GM13977 (cell line): ENCODE measurements at places on chromosomes 4 and X.

DNA sequence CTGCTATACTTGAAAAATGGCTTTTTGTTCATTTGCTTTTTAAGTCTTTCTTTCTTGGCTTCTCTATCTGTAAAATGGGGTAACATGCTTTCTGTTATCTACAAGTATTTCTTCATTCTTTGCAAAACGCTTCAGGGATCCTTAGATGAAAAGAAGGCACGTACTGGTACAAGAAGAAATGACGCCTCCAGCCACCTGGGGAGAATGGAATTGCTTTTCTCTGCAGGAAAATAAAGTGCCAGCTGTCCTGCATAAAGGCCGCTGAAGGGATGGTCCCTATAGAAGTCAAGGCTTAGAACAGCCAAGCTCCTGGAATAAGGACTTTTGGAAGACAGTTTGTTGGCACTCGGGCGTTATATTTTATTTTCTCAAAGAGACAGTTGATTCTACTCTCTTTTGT, 210.8 kb upstream of the RASGEF1B start:
- no peak for DNase-seq

GRCh38 chr4:14864365-14865030, 137.8 kb upstream of the CPEB2 start:
- peak; percentile 34 for DNase-seq

- DNase-seq = no peak
These were observed 67.2 kb upstream of the HOPX start for GRCh38 chr4:56748271-56748670.

- DNase-seq = no peak
These were observed 62.4 kb downstream of the LIMCH1 start for GRCh38 chr4:41600243-41600912.

DNA sequence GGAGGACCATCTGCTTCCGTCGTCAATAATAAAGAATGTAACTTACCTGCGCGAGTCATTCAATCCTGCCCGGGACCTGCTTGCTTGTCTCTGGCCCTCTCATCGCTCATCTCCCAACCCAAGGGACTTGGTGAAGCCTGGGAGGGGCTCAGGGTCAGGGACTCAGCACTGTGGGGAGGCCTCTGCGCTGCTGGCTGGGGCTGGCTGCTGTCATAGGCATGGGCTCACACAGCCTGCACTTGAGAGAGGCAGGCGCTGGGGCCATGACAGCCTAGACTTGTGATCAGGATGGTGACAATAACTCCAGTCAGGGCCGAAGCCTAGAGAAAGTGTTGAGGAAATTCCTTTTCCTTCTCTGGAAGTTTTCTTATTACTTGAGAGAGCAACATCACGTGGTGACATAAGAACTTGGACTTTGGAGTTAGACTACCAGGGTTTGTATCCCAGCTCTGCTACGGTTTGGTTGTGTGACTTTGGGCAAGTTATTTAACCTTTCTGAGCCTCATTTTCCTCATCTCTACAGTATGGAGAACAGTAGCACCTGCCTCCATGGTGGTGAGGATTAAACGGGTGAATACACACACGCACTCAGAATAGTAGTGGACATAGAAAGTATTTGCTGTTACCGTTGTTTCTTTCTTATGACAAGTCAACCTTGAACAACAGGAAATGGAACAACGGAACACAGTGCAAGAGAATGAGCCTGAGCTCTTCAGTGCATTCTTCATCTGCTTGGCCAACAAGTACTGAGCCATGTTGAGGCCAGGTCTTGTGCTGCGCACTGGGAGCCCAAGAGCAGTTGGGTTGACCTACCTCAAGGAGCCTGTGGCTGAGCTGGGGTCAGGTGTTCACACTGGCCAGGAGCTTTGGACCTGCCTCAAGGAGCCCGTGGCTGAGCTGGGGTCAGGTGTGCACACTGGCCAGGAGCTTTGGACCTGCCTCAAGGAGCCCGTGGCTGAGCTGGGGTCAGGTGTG, 60.5 kb downstream of the TBC1D14 start:
- DNase-seq = peak; percentile 73

- no peak for DNase-seq
These were observed 1877.9 kb upstream of the PCDH7 start for GRCh38 chr4:28842271-28842670.

DNA sequence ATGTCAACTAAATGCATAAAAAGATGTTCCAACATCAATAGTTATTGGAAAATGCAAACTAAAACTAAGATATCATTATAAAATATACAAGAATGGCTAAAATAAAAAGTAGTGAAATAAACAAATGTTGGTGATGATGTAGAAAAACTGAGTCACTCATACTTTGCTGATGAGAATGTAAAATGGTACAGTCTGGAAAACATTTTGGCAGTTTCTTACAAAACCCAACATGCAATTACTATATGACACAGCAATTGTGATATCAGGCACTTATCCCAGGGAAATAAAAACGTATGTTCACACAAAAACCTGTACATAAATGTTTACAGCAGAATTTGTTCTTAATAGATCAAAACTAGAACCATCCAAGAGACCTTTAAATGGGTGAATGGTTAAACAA, 182.6 kb downstream of the RTL9 start:
- no peak for DNase-seq

DNA sequence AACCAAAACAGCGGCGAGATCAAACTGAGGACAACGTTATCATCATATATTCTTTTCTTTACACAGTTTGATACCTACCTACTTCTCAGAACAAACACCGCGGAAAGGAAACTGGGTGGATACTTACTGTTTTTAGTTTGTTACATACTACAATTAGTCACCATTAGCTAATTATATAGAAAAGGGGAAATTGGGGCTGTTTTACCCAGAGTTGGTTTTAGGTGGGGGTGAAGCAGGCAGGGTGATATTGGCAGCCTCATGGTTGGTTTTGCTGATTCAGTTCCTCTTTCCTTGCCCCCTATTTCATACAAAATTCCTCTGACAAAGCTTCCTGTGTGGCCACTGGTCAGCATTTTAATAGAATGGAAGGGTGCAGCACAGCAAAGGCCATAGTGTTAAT, 77.8 kb downstream of the SORBS2 start:
- peak; percentile 71 for DNase-seq

- DNase-seq = no peak
These were observed 38.5 kb downstream of the RAB33B start for GRCh38 chr4:139492429-139492828.

GRCh38 chrX:80016182-80016581, 1.6 kb downstream of the TBX22 start:
- DNase-seq = no peak

- DNase-seq = no peak
These were observed 125.3 kb downstream of the SOWAHB start for GRCh38 chr4:76772498-76773106.

- DNase-seq = no peak
These were observed 66.4 kb upstream of the C4orf54 start for GRCh38 chr4:99724067-99724466.

- DNase-seq = no peak
These were observed 111.7 kb upstream of the PDHA2 start for GRCh38 chr4:95728145-95728544.

DNA sequence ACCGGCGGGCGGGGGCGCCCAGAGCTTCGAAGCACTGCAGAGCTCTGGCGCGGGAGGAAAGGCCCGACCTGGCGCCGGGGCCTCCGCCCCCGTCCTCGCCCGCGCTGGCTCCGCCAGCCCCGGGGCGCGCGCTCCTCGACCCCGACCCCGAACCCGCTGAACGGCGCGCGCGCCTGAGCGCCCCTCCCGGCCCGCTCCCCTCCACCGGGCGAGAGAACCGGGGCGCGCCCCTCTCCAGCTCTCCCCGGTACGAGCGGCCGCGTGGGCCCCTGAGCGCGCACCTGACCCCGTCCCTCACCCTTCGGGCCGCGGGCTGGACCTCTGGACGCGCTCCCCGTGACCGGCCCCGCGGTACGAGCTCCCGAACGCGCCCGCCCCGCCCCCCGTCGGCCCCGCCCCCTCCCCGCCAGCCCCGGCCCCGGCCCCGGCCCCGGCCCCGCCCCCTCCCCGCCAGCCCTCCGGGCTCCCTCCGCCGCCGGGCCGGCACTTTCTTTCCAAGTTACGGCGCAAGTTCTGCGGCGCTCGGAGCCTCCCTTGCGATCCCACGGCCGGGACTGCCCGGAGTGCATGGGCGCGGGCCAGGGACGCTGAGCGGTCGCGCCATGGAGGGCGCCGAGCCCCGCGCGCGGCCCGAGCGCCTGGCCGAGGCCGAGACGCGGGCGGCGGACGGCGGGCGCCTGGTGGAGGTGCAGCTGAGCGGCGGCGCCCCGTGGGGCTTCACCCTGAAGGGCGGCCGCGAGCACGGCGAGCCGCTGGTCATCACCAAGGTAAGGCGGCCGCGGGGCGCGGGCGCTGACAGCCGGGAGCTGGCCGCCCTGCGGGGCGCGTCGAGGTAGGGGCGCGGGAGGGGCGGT, at the start of gene SHROOM2:
Gene SHROOM2, plus strand, starts transcription at position 486 of the 854 bp plus-strand sequence. Its CDS starts 117 bp downstream, at position 603.
- DNase-seq = no peak

- no peak for DNase-seq
These were observed at the start of gene HEPH for GRCh38 chrX:66163849-66164411. Gene HEPH, plus strand, starts transcription at chrX:66164247. Its CDS starts 6,324 bp downstream, at chrX:66170571.

- no peak for DNase-seq
These were observed 1106.4 kb upstream of the INTU start for GRCh38 chr4:126526335-126526734.

DNA sequence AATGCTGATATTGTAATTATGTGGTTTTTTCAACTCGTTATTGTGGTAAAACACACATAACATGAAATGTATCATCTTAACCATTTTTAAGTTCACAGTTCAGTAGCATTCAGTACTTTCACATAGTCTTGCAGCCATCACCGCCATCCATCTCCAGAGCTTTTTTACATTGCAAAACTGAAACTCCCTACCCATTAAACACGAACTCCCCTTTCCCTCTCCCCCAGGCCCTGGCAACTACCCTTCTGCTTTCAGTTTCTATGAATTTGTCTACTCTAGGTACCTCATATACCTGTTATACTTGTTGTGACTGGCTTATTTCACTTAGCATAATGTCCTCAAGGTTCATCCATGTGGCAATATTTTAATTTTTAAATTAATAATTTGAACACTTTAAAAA, 380.6 kb downstream of the MAPK10 start:
- DNase-seq = no peak

GRCh38 chrX:7690842-7691241, 152.1 kb upstream of the VCX start:
- DNase-seq = no peak

GRCh38 chrX:154731881-154732280, 19.0 kb downstream of the GAB3 start:
- no peak for DNase-seq

- DNase-seq = no peak
These were observed 42.2 kb downstream of the SEC31A start for GRCh38 chr4:82848706-82849105.

DNA sequence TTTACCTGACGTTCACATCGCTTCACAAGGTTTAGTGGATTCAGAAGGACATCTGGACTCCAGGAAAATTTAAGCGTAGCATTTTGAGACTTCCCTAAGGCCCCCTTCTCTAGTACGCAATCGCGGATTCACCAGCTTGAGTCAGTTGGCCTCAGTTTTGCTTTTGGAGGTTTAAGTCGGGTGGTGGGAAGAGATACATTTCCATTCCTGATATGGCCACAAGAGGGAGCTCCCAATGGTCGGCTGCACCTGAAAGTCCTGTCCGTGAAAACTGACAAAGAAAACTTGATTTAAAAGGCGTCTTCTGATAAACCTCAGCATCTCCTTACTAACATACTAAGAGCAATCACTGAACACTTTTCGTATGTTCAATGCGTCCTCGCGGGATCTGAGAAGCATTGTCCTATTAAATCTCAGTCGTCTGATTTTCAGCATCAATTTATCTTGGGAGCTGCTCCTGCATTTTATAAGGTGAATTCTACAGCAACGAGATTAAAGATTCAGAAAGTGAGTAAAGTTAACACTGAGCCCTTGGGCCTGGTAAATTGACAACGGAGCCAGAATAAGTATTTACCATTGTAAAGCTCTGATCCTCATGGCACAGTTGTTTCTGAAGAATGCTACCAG, 50.6 kb downstream of the LGI2 start:
- peak; percentile 67 for DNase-seq

- no peak for DNase-seq
These were observed 22.7 kb downstream of the JAKMIP1 start for GRCh38 chr4:6177587-6178197.

GRCh38 chrX:140439476-140439875, 65.4 kb downstream of the SOX3 start:
- DNase-seq = no peak

DNA sequence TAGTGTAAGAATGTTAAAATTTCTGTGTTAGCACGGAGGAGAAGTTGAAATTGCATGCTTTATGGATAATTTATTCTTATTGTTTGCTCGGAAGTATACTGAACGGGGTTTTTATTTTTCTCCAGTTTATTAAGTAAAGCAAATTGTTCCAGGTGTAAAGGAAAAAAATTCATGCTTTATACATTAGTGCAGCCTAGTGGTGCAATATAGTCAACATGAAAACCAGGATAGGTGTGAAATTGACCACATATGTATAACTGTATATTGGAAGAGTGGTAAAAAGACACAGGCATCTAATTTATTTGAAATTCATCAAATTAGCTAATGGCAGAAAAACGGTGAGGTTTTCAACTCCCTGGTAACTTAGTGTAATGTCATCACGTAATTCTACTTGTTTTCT, 959 bp downstream of the BRS3 start:
- no peak for DNase-seq

DNA sequence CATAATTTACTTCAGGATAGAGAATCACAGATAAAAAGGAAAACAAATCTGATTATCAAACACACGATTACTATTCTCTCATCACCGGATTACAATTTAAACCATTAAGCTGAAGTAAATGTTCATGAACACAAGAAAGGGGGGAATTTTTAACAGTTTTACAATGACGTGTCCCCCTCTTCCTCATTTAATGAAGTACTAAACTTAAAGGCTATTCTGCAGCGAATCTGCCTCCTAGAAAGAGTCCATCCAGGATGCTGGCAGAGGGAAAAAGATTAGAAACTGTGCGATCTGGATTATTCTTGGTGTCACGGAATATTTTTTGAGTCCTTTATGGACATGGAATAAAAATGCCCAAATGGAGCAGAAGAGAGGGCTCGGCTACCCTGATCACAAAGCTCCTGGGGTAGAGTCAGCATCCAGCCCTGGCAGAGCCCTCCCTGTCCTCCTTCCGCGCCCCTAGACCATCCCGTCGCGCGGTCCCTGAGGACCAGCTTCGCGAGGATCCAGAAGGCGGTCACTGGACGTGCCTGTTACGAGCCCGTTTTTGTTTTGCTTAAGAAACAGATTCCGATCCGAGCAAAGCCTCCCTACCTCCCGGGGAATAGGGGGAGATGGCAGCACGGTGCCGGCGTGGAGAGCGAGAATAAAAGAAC, 1.2 kb downstream of the ELF2 start:
- DNase-seq = peak; percentile 24

- no peak for DNase-seq
These were observed 3.4 kb upstream of the SCD5 start for GRCh38 chr4:82801910-82802521.

GRCh38 chr4:98577956-98578355, 80.5 kb downstream of the TSPAN5 start:
- DNase-seq = no peak
